ENCODE measurements at places on chromosomes 6 and 20.

DNA sequence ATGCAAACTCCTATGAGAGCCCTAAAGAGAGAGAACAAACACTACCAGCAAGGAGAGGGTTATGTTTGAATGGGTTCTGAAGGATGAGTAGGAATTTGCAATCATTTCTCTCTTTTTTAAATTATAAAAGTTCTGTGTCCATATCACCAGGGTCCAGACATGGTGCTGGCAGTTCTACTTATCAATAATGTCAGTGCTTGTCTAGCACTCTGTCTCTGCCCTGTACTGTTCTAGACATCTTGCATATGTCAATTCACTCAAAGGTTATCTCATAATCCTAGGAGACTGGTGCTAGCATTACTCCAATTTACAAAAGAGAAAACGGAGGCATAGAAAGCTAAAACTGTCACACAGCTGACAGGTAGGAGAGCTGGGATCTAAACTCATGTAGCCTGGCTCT, 101.3 kb downstream of the VEGFA start:
- no peak for DNase-seq

GRCh38 chr20:46206025-46206424, 87.9 kb downstream of the CD40 start:
- peak; percentile 72 for DNase-seq

DNA sequence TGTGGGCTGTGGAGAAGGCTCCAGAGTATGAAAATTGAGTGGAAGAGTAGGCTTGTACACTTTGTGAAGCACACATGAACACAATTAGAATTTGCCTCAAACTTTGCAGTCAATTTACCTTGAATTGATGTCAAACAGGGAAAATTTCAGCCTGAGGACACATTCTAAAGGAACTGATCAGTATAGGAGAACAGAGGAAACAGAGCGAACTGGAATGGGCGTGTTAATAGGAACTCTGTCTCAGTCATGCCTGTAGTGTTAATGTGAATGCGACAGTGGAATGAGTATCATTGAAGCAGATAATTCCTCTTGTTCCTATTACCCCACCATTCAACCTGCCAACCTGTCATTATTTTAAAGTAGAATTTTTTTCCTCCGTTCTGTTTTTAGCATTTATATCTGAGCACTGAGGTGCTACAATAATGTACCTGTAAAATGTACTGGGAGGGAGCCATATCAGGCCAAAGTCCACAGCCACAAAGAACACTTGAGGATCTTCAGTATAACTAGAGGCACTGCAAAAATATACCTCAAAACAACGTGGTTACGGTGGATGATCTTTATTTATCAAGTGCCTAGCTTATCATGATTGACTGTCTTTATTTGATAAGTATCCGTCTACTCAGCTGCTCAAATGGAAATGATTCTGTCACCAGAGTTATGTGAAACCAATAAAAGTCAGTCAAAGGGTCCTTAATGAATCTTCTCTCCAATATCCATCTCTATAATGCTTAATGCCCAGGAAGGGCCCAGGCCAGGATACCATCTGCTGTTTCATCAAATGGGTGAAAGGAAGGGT, 125.3 kb upstream of the STMND1 start:
- DNase-seq, result no peak

DNA sequence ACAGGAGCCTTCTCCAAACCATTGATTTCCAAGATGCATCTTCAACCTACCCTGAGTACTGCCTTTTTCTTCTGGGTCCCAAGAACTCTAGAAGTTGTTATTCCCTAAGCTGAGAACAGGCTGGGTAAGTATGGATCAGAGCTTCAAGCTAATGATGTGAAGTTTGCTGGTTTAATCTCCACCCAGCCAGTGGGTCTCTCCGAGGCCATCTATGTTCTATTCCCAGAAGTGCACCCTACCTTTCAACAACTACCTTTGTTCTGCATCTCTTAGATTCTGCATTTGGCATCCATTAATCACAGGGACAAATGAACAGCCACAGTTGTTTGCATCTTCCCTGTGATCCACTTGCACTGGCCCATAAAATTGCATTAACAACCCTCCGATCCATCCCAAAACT, 246.2 kb downstream of the HIVEP2 start:
- no peak for DNase-seq

- no peak for DNase-seq
These were observed 123.5 kb downstream of the RNF144B start for GRCh38 chr6:18510644-18511033.

DNA sequence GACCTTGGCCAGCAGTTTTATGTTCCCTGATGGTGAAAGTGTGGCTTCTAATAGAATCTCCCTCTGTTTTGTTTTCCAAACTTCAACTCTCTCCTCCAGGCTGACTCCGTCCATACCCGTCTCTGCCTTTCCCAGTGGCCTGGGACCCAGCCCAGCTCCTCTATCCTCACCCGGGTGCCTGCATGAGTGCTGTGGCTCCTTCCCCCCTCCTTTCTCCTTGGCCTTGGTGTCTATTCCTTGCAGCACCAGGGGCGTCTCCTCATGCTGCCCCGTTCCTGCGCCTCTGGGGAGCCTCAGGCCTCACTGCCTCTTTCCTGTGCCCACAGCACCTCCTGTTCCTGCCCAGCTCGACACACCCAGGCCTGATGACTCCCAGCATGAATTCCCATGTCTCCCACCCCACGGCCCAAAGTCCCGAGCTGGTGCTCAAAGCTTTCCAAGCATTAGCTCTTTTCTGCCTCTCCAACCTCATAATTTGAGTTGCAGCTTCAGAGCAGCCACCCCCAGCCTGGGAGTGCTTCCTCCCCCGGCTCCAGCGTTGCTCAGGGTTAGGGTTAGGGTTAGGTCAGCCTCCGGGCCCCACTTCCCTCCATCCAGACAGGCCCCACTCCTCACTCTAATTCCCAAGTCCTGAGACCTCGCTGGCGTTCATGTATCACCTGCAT, 56.3 kb upstream of the AFDN start:
- DNase-seq, result no peak

GRCh38 chr6:121398127-121398526, 37.3 kb upstream of the GJA1 start:
- DNase-seq, result no peak

- no peak for DNase-seq
These were observed 19.3 kb downstream of the ADAT2 start for GRCh38 chr6:143431226-143431625.

DNA sequence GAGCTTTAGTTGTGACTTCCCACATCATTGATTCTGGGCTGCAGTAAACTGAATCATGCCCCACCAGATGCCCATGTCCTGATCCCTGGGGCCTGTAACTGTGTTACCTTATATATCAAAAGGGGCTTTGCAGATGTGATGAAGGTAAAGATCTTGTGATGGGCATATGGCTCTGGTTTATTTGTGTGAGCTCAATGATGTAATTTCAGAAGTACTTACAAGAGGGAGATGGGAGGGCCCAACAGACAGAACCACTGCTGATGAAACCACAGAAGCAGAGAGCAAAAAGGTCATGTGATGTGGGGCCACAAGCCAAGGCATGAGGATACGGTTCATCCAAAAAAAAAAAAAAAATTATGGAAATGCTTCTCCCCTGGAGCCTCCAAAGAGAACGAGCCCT, 118.7 kb downstream of the TOX2 start:
- DNase-seq, result no peak

GRCh38 chr6:28977341-28978132, 27.6 kb downstream of the ZNF311 start:
- no peak for DNase-seq

DNA sequence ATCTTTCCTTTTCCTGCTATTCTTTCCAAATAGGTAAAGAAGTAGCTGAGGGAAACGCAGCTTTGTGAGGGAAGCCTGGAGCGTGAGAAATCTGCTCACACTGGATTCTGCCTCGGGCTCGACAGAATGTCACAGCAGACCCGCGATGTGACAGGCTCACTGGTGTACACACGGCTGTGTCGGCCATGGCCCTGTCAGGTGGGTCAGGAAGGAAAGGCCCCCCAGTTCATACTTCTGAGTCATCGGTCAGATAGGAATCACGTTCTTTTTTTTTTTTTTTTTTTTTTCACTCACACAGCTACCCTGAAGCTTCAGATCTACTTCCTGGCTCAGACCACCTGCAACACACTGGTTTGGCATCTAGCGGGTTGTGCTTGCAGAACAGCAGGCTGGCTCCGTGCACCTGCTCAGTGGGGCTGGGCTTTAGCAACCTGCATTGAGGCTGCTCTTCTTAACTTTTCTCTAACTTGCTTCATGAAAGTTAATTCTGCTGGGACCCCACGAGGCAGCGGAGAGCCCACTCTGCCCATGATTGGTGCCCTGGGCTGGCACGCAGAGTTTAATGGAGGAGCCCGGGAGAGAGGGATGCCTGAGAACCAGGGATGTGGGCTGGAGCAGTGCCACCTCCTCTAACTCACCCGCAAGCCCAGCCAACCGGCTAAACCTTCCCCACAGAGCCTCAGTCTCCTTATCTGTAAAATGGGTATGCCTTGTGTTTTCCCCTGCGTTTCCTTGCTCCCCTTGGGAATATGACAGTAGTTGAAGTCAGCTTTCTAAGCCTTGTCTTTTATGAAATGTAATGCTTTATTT, 61.5 kb upstream of the FNDC1 start:
- DNase-seq, result no peak

DNA sequence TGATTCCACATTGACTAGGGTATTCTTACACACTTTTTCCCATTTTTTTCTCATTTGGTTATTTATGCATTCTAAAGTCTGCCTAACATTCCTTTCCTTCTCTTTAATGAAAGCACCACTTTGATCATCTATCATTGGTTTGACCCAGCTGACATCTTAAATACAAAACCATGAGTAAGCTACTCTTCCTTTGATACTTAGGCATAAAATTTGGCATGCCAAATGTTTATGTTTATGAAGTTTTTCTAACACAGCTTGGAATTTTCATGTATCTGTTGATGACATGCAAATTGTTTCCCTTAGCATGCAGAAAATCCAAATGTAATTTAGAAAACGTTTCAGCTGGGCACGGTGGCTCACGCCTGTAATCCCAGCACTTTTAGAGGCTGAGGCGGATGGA, 534.9 kb downstream of the QKI start:
- no peak for DNase-seq

- DNase-seq, result no peak
These were observed 94.5 kb downstream of the RFPL4B start for GRCh38 chr6:112441607-112442006.

- peak; percentile 22 for DNase-seq
These were observed 31.4 kb downstream of the ACSS2 start for GRCh38 chr20:34907616-34908469.

DNA sequence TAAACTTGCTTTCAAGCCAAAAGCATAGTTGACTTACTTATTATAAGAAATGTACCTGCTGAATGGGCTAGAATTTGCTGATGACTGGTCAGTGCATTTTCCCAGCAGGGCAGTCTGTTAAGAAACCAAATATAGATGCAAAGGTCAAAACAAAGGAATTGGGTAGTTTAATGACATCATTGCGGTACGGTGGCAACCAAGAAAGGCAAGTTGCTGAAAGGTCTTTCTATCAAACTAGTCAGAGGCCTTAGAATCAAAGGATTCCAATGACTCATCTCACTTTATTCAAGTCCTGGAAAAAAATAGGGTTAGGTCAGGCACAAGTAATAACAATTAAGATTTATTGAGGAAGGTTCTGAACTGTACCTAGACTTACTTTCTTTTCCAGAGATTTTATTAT, 76.4 kb downstream of the KIZ start:
- DNase-seq, result no peak

GRCh38 chr6:7241160-7241559, 71.8 kb downstream of the SSR1 start:
- no peak for DNase-seq

DNA sequence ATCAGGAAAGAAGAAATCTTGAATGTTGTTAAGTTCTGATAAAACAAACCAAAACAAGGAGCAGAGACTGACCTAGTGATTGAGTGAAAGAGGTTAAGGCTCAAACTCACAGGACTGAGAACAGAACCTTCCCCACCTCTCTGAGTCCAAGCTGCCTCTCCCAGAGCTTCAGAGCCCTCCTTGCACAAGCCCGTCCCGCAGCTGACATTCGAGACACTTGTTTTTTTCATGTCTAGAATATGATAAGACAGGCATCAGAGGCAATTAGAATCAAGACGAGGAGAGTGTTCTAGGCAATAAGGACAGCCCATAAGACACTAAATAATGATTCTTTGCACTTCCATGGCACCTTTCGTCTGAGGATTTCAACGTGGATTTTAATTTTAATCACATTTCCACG, 140.6 kb downstream of the PXDC1 start:
- no peak for DNase-seq

- DNase-seq, result no peak
These were observed 57.2 kb downstream of the CHD6 start for GRCh38 chr20:41560970-41561369.

DNA sequence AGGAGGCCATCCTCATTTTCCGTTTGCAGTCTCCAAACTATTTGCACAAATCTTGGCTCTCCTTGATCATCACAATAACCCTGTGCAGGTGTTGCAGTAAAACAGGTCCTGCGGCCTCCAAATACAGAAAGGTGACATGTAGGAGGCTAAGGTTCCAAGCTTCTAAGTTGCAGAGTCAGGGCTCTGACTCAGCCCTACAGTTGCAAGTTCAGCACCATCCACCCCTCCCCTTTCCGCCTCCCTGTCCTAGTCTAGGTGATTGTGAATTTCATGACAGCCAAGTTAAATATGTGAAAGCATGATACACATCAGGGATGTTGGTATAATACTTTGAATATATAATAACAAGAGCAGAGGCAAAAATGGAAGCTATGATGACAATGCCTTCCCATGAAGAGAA, 317.3 kb upstream of the CDH4 start:
- no peak for DNase-seq

GRCh38 chr6:158743033-158743651, 76.0 kb downstream of the EZR start:
- DNase-seq, result no peak

DNA sequence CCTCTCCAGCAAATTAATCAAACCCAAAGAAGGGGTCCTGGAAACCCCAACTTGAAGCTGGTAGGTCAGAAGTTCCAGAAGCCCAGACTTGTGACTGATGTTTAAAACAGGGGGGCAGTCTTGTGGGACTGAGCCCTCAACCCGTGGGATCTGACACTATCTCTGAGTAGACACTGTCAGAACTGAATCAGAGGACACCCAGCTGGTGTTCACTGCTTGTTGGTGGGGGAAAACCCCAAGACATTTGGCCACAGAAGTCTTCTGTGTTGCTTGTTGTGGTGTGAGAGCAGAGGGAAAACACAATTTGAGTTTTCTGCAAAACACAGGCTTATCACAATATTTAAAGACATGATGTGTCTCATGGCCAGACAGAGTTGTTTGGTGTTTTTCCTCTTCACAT, 29.9 kb downstream of the KIF13A start:
- peak; percentile 22 for DNase-seq

Measured in Ammon's horn (tissue), 1 donor.